CD4-positive, alpha-beta T cell treated with Interleukin-1 beta for 1 hour (primary cell): ENCODE measurements at places on chromosomes 11 and 22.

DNA sequence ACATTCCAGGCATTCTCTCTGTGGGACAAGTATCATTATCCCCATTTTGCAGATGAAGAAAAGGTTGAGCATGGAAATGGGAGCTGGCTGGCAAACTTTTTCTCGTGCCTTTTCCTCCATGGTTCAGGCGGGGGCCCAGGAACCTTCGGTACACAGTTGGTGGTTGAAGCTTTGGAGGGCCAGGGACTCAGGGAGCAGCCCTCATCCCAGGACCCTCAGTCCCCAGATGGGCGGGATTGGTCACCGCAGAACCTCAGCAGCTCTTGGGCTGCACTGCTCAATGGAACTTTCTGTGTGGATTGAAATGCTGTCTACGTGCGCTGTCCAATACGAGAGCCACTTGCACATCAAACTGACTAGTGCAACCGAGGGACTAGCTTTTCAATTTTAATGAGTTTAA is 61.2 kb downstream of the TSPAN18 start:
- no peak for DNase-seq

GRCh38 chr11:1479006-1479677 is 7.4 kb downstream of the MOB2 start:
- DNase-seq: no peak

DNA sequence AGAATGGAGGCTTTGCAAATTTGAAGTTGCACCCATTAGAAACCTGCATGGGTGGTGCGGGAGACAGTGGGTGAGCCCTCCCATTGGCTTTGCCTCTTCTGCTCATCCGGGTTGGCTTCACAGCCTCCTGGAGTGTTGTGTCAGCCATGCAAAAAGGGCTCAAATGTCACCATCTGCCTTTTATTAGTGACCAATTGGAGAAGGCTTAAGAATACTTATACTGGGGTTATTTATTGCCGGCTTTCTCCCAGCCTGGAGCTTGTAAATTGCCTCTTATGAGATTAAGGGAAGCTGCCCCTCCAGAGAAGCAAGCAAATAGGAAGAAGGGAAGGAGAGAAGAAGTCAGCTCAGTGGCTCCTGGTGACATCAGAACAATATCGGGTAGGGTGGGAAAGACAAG is 182.6 kb downstream of the ST3GAL4 start:
- no peak for DNase-seq

DNA sequence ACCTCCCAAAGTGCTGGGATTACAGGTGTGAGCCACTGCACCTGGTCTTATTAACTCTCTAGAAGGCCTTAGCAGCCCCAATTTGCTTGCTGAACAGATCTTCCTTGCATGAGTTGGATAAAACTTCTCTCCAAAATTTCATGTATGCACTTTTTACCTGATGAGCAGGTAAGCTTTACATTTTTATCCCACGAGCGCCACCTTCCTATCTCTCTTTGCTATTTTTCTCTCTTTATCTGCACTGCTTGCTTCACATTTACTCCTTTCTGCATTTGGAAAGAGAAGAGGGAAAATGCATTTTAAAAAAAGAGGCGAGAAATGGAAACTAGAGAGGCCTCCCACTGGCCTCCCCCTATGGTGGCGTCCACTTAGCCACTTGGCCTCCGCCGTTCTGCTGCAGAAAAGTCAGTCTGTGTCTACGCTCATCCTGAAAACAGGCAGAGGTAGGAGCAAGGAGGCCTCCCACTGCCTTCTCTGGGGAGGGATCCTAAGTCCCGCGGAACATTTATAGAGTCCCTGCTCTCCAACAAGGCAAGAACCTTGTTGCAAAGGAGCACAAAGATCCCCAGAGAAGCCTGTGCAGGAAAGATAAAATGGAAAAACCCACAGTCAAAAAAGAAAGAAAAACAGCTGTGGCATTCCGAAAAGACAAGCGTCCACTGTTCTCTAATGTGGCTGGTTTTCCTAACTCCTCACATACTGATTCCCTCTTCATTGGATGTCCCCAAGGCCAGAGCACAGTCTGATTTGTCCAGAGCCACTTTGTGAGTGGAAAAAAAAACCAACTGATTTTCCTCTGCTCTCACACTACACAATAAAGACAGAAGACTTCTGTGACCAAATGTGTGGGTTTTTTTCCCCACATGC is 62.2 kb upstream of the INCENP start:
- DNase-seq: no peak

DNA sequence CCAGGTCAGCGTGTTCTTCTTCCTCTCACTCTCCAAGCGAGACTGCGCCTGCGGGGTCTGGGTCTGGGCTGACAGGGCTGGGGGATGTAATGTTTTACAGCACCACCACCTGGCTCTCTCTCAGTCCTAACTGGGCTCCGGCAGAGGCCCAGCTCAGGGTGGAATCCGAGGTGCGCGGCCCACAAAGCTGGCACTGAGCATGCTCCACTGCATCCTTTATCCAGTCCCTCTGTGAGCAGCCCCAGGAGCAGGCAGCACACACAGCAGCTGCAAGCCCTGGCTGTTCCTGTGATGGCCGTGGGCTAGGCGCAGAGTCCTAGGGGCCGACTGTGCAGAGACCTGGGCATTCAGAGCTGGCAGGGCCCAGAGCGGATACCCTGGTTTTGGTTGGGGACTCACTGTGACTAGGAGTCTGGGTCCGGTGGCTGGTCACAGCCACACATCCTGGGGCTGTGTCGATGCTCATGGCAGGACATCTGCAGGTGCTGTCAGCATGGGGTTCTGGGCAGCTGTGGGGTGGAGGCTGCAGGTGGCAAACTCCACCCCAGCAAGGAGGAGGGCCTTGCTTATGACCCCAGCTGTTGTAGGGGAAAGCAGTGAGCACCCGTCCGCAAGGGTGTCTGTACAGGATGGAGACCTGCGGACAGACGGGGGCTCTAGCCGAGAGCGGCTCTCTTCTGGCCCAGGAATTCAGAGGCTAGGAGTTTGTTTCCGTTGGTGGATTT is 4.0 kb downstream of the LRRC75B start:
- no peak for DNase-seq
